ENCODE measurements at places on chromosomes 1 and 21.

DNA sequence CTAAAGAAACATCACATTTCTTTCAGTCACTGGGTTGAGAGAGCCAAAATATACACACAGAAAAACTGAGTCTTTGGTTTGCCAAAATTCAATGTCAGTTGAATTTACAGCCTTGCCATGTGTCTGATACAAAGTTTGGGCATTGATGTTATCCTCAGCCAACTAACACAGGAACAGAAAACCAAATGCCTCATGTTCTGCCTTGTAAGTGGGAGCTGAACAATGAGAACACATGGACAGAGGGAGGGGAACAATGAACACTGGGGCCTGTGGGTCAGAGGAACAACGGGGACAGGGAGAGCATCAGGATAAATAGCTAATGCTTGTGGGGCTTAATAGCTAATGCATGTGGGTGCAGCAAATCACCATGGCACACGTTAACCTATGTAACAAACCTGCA lies 39.6 kb upstream of the C21orf91 start:
- no peak for DNase-seq

DNA sequence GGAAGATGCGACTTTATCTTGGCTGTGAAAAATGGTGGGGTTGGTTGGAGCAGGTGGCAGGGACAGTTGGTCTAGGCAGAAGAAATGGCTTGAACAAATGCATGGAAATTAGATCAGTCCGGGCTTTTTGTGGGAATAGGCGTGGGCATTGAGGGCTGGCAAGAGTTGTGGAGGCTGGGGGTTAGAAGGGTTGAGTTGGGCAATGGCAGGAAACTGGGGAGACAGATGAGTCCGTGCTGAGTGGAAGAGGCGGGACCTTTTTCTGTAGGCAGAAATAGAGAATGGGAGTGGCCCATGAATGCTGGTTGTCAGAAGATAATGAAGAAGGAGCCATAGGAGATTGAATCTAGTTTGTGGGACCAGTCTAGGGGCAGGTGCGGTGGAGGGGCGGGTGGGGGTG lies 6.9 kb downstream of the PDPN start:
- no peak for DNase-seq

- no peak for DNase-seq
Observed at GRCh38 chr1:221563476-221563921, 178.4 kb downstream of the DUSP10 start.

- DNase-seq: no peak
Observed at GRCh38 chr1:46760558-46761166, 38.2 kb upstream of the CYP4B1 start.

DNA sequence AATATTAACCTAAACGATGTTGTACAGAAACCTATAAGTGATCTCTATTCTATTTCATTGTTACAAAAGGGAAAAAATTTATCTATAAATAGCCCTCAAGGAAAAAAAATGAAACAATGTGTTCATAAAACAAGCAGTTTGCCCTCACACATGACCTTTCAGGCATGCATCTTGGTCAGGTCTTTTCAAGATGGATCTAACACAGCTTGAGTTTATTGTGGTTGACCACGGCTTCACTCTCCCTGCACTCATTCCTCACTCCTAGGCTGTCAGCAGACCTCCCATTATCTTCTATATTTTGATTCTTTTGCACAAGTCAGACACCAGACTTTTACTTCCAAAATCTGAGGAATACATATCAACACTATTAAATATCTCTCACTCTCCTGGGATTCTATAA lies 544.3 kb downstream of the KCNT2 start:
- no peak for DNase-seq

- no peak for DNase-seq
Observed at GRCh38 chr1:215891266-215892057, 324.4 kb downstream of the KCTD3 start.

GRCh38 chr1:47677241-47677940 lies 239.5 kb downstream of the FOXD2 start:
- DNase-seq: no peak

DNA sequence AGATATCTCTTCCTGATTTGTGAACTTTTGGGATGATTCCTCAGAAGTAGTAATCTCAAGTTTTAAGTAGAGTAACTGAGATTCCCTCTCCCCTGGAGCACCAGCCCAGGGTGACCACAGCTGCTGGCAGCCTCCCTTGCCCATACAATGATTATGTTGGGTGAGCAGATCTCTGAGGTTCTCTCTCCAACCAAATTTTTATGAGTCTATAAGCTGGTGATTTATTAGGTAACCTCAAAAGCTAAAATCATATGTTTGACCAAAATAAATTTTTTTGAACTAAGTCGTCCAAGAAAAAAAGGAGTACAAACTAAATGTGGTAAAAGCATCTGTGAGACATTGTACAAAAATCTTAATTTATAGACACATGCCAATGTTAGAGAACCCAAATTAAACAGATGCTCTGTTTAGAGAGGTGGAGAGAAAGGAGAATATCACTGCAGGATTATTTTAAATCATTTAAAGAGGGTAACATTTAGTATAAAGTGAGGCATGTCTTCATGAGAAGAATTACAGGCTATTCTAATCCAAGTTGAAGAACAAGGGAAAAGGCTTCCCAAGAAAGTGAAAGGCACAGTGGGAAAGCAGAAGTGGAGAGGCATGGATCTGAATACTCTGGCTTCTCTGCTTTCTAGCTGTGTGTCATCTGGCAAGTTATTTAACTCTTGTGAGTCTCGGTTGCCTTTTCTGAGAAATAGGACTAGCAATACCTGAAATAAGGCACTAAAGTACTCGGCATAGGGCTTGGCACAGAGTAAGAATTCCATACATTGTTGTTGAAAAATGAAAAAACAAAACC lies 2.5 kb downstream of the AKNAD1 start:
- no peak for DNase-seq

DNA sequence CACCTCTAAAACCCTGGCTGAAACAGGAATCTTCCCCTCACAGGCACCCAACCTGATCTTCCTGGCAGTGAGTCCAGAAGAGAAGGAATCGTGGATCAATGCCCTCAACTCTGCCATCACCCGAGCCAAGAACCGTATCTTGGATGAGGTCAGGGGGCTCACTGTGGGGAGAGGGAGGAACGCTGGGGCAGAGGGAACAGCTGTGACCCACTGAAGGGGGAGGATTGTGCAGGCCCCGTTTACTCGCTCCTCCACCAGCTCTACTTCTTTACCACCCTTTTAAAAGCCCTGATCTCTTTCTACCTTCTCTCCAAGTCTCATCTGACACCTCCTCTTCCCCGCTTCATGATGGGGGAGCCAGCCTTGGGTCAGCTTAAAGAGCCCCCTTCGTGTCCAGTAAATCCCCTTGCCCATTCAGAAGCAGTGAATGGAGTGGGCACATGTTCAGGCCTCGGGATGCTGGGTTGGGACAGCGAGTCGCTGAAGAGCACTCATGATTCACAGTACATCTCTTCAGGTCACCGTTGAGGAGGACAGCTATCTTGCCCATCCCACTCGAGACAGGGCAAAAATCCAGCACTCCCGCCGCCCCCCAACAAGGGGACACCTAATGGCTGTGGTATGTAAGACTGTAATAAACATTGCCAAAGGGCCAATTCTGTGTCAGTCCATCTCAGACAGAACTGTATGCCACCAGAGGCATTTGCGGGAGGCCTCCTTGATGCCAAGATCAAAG lies 7.3 kb downstream of the PLEKHO1 start:
- no peak for DNase-seq

GRCh38 chr1:44988531-44989156 lies 2.2 kb upstream of the EIF2B3 start:
- no peak for DNase-seq

DNA sequence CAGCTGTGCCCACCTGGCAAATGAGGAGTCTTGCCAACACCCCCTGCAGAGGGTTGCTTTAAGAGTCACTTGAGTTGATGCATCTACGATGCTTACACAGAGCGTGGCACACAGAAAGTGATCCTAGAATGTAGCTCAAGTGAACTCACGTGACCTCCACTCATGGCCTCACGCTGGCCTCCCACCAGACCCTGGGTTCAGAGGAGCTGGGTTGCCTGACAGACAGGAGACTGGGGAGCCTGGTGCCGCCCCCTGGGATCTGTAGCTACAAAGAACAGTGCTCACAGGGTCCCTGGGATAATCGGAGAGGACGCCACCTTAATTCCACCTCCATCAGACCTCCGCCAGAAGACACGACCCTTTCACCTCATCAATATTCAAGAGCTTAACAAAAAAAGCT lies 81.4 kb upstream of the CASZ1 start:
- no peak for DNase-seq

DNA sequence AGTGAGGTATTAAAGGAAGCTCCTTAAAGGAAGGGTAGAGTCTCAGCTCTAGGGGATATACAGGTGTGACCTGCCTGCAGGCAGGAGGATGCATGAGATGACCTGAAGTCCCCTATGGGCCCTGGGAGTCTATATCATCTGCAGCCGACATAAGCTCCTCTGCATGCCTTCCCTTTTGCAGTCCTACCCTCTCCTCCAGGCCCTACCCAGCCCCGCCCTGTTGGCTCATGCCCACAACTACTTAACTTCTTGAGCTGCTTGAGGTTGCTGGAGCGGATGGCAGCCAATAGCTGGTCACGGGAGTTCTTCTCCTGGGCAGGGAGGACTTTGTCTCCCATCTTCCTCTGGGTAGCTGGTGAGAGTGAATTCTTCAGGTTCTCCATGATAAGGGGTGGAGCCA lies 10.3 kb downstream of the SHISA4 start:
- no peak for DNase-seq

DNA sequence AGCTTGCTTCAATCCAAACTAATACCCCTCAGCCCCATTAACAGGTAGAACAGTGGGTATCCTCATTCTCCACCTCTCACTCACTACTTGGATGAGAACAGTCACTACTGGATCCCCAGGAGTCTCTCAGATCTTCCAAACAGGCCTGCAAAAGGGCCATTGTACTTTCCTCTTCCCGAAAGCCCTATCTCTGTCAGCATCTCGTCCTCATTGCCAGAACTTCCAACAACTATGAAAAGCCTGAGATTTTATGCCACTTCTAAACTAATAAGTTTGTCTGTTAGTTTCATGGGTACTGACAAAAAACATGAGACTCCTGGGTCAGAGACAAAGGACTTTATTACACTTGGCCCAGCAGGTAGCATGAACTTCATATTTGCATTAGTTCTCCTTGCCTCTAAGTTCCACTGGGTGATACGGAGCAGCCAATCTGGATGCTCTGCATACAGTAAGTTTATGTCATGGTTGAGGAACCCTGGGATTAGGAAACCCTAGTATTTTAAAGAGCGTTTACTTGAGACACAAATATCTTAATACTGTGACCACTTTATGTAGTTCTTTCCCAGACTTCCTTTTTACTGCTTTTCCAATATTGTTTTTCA lies 38.1 kb downstream of the VANGL2 start:
- no peak for DNase-seq

DNA sequence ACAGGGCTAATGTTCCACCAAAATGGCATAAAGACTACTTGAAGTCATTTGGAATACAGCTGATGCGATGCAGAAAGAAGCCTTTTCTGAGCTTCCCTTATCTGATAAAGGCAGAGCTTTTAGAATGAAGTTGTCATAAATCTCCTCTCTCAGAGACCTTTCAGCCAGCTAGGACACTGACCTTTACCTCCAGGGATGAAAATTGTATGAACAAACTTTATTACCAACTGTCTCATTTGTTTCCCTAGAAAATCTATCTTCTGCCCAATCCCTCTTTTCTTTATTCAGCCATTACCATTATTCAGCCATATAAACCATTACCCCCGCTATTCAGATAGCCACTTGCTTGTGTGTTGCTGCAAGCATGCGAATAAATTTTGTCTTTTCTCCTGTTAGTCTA lies 29.7 kb upstream of the RNF2 start:
- DNase-seq: no peak

Data from mesothelial cell of epicardium (in vitro differentiated cells).